NCI-H2081 (cell line): ENCODE measurements at places on chromosomes 7 and 10.
A peak's percentile ranks its signal among the peaks of the same experiment; 100 is the strongest.

DNA sequence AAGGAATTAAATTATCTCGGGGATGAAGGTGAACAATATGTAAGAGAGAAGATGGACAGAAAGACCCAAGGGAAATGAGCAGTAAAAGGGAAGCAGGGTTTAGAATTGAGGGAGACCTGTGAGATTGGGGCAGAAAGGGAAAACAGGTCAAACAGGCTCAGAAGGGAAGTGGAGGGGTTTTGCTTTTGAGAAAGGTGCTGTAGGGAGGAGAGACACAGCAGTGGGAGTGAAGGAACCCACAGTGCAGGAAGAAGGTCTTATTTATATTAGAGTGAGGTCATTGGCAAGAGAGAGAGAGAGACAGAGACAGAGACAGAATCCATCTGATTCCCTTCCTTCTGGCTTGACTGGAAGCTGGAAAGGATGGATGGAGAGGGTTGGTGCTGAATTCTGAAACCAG, 3.5 kb upstream of the TCAF1 start:
- DNase-seq = no peak

- no peak for DNase-seq
Observed at GRCh38 chr7:123425246-123425645, 109.1 kb downstream of the IQUB start.

- no peak for DNase-seq
Observed at GRCh38 chr7:111734954-111735660, 172.8 kb upstream of the IMMP2L start.

DNA sequence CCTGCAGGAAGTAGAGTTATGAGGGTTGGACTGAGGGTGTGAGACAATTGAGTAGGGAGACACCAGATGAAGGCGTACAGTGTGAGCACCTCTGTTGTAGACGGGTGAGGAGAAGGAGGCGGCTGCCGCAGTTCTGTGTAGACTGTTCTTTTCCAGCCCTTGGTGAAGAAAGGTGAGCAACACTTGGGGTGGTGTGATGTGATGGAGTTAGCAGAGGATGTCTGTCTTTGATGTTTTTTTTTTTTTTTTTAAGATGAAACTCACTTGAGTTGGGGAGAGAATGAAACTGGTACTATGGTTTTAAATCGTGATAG, 42.8 kb upstream of the RNF216 start:
- no peak for DNase-seq

DNA sequence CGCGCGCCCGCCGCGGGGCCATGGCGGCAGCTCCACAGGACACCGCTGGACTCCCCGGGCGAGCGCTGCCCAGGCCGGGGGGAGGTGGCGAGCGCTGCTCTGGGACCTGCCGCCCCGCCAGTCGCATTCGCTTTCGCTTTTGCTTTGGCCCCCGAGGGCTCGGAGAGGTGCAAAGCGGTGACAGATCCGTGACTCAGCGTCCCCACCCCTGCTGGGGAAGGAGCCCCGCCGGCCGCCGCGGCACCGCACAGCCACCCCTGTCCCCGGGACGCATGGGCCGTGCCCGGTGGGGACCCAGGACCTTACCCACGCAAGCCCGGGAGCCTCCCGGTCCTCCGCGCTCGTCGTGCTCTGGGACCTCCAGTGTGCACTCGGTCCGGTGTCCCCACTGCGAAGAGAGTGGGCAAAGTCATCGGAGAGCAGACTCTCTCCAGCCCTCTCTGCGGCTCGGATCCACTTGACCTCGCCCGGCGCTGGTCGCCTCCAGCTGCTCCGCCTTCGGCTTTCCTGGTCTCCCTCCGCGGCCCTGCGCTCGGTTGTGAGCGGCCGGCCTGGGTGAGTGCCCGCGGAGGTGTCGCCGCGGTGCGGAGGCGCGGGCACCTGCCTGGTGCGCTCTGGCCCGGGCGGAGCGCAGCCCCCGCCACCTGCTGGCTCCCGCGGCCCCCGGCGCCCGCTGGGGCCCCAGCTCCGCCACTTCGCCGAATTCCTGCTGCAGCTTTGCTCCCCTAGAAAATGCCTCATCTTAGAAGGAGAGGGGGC, at the start of gene IL15RA:
Gene IL15RA, minus strand, starts transcription at position 73 of the 759 bp plus-strand sequence. Its CDS starts 51 bp downstream, at position 22.
- DNase-seq = peak; percentile 25

GRCh38 chr10:97024168-97025073, 161.3 kb downstream of the SLIT1 start:
- DNase-seq = no peak

DNA sequence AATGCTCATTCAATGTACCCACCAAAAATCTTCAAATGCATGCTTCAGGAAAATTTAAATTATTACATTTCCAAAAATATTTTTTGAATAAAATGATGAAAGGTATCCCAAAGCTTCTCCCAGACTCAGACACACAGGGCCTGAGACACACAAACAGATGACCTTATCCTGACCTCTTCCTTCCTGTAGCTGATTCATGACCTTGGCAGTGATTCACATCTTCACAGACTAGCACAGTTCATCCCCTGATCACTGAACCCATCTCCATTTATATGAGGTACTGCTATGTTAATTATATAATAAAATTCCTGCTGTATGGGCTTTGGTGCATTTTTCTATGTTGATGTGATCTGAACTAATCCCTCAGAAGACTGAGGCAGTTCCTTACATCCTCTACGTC, 265.0 kb upstream of the GLI3 start:
- no peak for DNase-seq

DNA sequence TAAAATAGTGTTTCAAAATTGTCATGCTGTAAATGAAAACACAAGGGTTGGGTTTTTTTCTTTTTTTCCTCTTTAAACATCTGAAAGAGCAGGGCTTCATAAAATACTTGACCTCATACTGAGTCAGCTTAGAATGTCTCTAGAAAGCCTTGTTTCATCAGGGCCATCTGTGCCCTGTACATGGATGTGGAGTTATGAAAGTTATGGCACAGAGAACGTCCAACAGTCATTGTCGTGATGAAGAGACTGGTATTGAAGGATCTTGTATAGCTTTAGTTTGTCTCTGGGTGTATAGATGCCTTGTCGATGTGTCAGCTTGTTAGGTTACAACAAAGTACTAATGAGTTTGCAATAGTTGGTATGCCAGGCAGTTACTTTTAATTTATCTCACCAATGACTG, 127.3 kb downstream of the FAM204A start:
- DNase-seq = no peak

- no peak for DNase-seq
Observed at GRCh38 chr7:134276951-134277350, 39.8 kb downstream of the SLC35B4 start.

DNA sequence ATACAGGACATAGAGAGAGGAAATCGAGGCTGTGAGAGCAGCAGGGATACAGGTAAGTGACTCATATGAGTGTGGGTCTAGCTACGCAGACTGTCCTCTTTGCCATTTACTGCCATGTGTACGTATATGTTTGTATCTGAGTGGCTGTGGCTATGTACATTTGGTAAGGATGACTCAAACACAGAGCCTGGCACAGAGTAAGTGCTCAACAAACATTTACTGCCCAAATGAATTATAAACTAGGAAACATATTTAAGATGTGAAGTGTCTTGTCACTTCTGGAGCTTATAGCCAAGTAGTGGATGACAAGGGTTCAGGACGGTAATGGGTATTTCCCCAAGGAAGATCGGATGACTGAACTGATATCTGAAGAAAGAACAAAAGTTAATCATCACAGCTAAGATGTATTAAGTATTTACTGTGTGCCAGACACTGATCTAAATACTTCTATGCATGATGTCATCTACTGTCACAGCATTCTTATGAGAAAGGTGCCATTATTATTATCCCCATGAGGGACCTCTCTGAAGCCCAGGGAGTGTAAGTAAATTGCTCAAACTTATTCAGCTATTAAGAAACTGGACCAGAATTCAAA, 6.0 kb downstream of the MRPL43 start:
- DNase-seq = no peak

GRCh38 chr7:142872106-142872675, 13.4 kb downstream of the TRPV6 start:
- no peak for DNase-seq

- no peak for DNase-seq
Observed at GRCh38 chr10:48899781-48900180, 39.9 kb downstream of the LRRC18 start.

- DNase-seq = peak; percentile 42
Observed at GRCh38 chr10:93816123-93816747, 58.5 kb downstream of the LGI1 start.

- no peak for DNase-seq
Observed at GRCh38 chr10:122877264-122877663, 2.1 kb downstream of the FAM24B start.

DNA sequence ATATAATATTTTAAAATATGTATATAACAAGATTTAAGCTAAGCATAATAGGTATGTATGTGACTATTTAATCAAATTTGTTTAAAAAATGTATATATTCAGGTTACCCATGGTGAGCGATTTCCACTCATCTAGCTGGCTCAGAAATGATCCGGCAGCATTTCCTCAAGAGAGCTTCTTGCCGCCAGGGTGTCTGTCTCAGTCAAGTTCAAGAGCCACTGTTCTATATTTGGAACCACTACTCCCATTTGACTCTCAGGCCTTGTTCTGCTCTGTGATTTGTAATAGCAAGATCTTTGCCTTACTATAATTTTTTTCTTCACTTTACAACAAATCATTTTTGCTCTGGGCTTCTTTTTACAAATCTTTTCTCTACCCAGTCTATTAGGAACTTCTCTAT, 48.7 kb upstream of the CNTNAP2 start:
- DNase-seq = no peak

- DNase-seq = no peak
Observed at GRCh38 chr7:15837306-15837950, 150.9 kb upstream of the MEOX2 start.

GRCh38 chr10:77458986-77459590, 178.5 kb downstream of the KCNMA1 start:
- DNase-seq = no peak

DNA sequence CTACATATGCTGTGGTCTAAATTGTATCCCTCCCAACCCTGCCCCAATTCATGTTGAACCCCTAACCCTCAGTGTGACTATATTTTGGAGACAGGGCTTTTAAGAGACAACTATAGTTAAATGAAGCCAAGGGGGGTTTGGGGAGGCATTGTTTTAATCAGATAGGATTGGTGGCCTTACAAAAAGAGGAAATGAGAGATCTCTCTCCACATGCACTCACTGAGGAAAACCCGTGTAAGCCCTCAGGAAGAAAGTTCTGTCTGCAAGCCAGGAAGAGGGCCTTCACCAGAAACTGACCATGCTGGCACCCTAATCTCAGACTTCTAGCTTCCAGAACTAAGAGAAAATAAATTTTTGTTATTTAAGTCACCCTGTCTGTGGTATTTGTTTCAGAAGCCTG, 276.7 kb downstream of the KIF20B start:
- no peak for DNase-seq

GRCh38 chr7:45578467-45578866, 4.3 kb downstream of the ADCY1 start:
- DNase-seq = no peak

GRCh38 chr7:2251841-2252771, 10.1 kb downstream of the NUDT1 start:
- no peak for DNase-seq

GRCh38 chr10:70726909-70727495, 54.7 kb downstream of the ADAMTS14 start:
- DNase-seq = no peak

GRCh38 chr7:2628130-2628482, 3.7 kb upstream of the TTYH3 start:
- no peak for DNase-seq

DNA sequence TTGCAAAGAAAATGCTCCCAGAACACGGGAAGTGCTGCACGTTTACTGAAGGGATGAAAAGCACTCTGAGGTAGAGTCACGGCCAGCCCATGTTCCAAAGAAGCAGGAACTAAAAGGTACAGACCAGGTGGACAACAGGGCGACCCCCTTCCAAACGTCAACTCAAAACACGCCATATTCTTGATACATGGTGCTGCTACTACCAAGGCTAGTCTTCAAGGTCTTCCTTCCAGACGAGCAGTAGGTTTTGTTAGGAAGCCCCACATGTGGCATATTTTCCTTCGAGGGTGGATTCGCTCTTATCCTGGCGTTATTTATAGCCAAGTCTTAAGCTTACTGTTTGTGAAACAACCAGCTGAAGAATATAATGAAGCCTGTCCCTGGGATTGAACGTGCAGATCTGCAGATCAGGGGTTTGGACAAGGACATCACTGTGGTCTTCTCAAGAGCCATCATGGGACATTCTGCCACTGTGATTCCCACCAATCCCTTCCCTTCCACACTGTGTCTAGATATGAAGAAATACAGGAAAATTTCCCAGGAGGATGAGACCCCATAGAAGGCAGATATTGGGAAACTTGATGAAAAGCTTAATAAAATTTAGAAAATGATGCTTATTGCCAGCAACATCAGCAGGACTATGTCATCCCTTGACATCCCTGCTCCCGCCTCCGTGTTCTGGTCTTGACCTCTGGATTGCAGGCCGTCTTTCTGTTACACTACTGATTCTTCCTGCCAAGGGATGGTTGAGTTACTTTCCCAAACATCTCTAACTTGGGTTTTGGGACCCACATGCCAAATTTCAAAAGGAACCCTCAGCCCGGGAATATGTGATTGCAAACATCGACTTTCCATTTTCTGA, 734.4 kb downstream of the PARD3 start:
- no peak for DNase-seq

GRCh38 chr7:35480806-35481205, 214.1 kb downstream of the HERPUD2 start:
- DNase-seq = no peak

DNA sequence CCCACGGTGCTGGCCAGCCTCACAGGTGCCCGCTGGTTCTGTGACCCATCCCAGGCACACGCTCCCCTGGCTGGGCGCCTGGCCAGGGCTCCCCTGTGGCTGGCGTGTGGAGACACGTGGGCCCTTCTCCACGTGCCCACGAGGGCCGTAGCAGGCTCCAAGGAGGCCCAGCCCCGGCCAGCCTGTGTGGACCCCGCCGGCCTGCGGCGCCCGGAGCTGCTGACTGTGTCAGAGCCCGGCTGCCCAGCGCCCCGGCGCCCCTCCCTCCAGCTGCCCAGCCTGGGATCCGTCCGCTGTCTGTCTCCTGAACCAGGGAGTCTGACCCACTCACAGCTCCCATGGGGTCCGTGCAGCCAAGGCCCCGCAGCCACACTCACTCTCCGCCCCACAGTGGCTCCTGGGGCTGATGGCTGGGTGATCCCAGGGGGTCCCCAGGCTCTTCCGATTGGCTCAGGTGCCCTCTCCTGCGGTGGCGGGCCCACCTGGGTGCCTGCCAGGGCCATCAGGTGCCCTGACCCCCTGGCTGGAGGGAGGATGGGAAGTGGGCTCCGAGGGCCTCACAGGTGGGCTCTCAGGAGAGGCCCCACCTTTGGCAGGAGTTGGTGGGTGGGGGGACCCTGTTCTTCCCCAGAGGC, 9.6 kb downstream of the TMEM184A start:
- DNase-seq = no peak
